Stimulated activated CD8-positive, alpha-beta memory T cell treated with anti-CD3 and anti-CD28 coated beads, Interleukin-4, amount 100 ng/mL, for 4 hours (primary cell): ENCODE measurements at places on chromosomes 1 and 21.

GRCh38 chr1:217837691-217838090 is 206.5 kb downstream of the SPATA17 start:
- no peak for DNase-seq

GRCh38 chr1:168729405-168729802 is 398 bp upstream of the DPT start:
- DNase-seq: no peak

- DNase-seq: no peak
Measured at GRCh38 chr1:3483801-3484444, 29.5 kb downstream of the ARHGEF16 start.

- no peak for DNase-seq
Measured at GRCh38 chr1:85320371-85321131, 44.1 kb upstream of the BCL10 start.

GRCh38 chr1:36884029-36884701 is 150.2 kb downstream of the GRIK3 start:
- no peak for DNase-seq
